Neural progenitor cell (in vitro differentiated cells): ENCODE measurements at places on chromosomes 1 and 21.
A peak's percentile ranks its signal among the peaks of the same experiment; 100 is the strongest.

DNA sequence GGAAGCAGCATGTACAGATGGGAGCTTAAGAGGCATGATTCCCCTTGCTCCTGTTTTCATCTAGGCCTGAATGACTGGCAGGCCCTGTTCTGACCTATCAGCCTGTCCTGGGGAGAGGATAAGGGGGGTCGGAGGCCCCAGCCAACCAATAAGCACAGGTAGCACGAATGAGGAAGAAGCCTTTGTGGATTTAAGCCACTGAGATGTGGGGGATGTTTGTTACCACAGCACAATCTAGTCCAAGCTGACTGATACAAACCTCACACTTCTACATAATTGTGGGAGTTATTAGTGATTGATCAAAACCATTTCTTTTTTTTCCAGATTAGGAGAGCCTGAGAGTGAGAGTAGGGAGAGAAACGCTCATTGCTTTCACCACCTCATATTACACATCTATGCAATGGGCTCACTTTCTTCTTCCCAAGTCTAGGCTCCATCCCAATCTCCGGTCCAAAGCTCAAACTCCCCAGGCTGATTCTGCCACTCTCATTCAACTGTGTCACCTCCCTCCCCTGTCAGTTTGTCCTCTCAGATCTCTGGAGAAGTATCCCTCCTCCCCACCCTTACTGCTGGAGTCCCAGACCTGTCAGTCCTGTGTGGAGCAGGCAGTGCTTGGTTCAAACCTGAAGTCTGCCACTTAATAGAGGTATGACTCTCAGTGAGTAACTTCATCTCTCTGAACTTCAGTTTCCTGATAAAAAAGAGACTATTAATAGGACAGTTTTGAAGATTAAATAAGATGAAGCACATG is 220.5 kb downstream of the PTPRU start:
- no peak overlapping the region for H3K4me3 ChIP-seq
- H3K4me1 ChIP-seq, result peaks cover 10% of the 10 kb centered on the region
- no peak overlapping the region for H3K27ac ChIP-seq
- no peaks in the 10 kb centered on the region for H3K27me3 ChIP-seq
- no peaks in the 10 kb centered on the region for H3K36me3 ChIP-seq

DNA sequence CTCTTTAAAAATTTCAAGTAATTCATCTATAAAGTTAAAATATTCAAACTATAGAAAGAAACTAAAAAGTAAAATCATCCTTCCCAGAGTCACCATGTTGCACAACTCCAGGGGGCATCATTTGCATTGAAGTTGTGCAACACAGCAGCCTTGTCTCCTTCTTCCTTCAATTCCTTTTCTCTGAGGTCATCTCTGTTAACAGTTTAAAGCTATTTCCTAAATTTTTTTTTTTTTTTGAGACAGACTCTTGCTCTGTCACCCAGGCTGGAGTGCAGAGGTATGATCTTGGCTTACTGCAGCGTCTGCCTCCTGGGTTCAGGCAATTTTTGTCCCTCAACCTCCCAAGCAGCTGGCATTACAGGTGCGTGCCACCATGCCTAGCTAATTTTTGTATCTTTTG is 7.1 kb downstream of the RHBG start:
- H3K4me1 ChIP-seq, result no peaks in the 10 kb centered on the region
- no peak overlapping the region for H3K27ac ChIP-seq
- H3K4me3 ChIP-seq, result no peak overlapping the region
- no peak for DNase-seq

DNA sequence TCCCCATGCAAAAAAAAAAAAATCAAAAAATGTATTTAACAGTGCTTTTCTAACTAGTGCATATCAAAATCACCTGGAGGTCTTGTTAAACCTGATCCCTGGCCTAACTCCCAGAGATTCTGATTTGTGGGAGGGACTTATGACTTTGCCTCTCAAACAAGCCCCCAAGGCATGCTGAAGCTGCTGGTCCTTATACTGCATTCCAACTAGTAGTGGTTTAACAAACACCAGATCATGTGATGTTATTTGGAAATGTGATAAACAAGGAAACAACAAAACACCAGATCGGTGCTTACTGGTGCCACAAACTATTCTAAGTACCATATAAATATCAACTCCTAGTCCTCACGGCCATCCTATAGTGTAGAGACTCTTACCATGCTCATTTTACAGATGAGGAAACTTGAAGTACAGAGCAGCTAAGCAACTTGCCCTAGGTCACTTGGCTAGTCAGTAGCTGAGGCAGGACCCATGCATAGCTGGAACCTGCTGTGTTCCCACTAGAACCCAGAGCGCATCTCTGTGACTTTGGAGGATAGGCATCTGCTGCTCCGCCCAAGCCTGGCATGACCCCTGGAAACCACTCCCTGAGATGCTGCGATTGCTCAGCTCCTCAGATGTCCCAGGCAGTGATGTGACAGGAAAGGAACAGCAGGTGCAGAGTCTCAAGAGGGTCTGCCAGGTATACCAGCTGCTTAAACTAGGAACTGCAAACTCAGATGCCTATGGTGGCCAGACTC is 38.1 kb downstream of the SOX13 start:
- no peak overlapping the region for H3K4me3 ChIP-seq
- no peak for DNase-seq
- H3K4me1 ChIP-seq, result peaks cover 20% of the 10 kb centered on the region
- no peak overlapping the region for H3K27ac ChIP-seq

DNA sequence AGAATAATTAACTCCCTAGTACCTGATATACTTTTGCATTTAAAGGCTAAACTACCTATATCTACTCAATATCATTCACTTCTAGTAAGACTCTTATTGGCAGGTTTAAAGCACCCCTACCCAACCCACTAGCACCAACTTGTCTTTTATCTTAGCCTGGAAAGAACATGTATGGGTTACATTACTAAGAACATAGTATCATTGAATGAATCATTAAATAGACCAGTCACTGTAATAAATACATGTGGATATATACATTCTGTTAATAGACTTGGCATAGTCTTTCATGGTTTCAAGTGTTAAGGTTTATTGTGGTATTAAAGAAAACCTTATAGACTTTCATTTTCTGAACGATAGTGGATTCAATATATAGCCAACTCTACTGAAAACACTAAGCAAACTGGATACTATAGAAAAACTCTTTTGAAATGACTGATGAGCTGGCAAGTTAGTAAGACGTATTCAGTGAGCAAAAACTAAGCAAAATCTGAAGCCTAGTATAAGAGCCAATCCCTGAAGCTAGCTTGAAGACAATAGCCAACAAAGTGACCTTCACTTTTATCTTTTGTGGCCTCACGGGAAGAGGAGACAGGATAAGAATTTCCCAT is 10.3 kb downstream of the HIVEP3 start:
- no peak overlapping the region for H3K4me3 ChIP-seq
- H3K27ac ChIP-seq, result no peak overlapping the region
- no peaks in the 10 kb centered on the region for H3K36me3 ChIP-seq
- DNase-seq, result no peak
- no peaks in the 10 kb centered on the region for H3K27me3 ChIP-seq

DNA sequence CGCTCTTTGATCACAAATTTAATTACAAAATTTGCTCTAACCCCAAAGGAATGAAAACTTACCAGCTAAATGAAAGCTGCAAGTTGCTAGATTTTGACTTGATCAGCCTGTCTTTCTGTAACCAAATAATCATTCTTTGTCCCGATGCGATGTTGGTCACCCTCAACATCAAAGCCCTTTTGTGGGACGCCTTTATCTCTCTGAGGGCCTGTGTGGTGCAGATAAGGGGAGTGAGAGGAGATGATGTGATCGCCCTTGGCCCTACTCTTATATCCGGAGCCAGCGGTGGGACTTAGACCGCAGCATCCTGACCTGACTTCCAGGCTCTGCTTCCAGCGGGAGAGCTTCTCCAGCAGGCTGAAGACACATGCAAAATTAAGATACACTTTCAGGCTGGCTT is 19.3 kb upstream of the UMODL1 start:
- no peaks in the 10 kb centered on the region for H3K27me3 ChIP-seq
- no peaks in the 10 kb centered on the region for H3K36me3 ChIP-seq
- no peaks in the 10 kb centered on the region for H3K4me1 ChIP-seq

DNA sequence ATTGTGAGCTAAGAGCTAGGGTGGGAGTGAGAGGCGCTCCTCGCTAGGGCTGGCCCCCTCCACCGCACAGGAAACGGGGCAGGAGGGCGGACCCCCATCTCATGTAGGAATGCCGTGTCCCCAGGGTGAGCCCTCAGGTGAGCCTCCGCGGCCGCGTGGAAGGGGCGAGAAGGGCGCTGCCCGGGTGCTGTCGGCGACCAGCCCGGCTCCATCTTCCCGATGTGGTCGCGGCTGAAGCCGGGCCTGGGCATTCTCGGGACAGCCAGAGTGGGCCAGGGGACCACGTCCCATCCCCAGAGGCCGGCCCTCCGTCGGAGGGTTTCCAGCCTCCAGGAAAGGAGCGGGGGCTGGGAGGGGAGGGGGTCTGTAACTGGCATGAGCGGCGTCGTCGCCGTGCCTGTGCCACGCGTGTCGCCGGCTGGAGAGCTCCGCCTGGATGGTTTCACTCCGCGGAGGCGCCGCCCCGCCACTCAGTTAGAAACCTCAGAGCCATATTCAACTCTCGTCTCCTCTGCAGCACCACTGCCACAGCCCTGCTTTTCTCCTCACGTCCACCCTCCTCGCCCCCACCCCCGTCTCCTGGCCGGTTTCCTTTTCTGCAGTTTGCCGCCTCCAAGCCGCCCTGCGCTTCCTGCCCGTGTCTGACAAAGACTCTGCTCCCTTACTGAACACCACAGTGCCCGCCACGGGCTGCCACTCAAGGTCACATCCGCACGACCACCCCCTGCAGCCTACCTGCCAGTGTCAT is at the start of gene TMEM269:
TMEM269 (plus strand) TSS at position 46 of the 748 bp plus-strand sequence. CDS start 4,903 bp downstream, outside the sequence.
- no peak within 1 kb of the TSS for H3K27ac ChIP-seq
- H3K4me1 ChIP-seq, result no peaks in the 10 kb centered on the region
- H3K27me3 ChIP-seq, result no peaks in the 10 kb centered on the region
- DNase-seq, result no peak

GRCh38 chr1:227914801-227915563 is 32.8 kb downstream of the WNT9A start:
- peaks cover 59% of the 10 kb centered on the region for H3K4me1 ChIP-seq
- no peaks in the 10 kb centered on the region for H3K27me3 ChIP-seq
- DNase-seq, result no peak
- H3K27ac ChIP-seq, result no peak overlapping the region
- H3K36me3 ChIP-seq, result no peaks in the 10 kb centered on the region

DNA sequence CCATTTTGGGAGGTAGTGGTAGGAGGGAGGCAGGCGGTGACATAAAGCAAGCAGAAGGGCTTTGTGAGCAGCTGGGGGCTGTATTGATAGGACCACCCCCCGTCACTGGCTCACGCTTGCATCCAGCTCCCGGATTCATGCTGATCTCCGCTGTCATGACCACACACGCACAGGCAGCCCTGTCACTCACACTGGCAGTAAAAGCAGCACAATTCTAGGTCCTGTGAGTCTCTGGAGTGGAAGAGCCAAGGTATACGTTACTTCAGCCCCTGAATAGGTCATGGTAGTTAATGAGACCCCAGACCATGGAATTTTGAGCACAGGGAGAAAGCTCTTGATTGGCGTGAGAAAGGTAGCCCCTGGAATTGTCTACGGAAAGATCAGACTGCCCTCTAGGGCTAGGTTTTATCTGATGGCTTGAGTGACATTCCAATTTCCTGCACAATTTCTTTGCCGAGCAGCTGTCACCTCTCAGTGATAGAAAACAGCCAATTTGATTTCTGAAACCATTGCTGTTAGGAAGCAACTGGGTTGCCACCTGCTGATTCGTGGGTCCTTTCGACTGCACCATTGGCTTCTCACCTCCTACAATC is 5.4 kb downstream of the OR2B11 start:
- H3K27ac ChIP-seq, result no peak overlapping the region
- H3K4me1 ChIP-seq, result no peaks in the 10 kb centered on the region
- no peak overlapping the region for H3K4me3 ChIP-seq
- H3K36me3 ChIP-seq, result no peaks in the 10 kb centered on the region
- peak; percentile 13 for DNase-seq
- no peaks in the 10 kb centered on the region for H3K27me3 ChIP-seq

- no peaks in the 10 kb centered on the region for H3K27me3 ChIP-seq
- no peaks in the 10 kb centered on the region for H3K36me3 ChIP-seq
- no peak for DNase-seq
- H3K27ac ChIP-seq, result no peak overlapping the region
Observed at GRCh38 chr1:30763651-30764248, 6.2 kb upstream of the LAPTM5 start.

DNA sequence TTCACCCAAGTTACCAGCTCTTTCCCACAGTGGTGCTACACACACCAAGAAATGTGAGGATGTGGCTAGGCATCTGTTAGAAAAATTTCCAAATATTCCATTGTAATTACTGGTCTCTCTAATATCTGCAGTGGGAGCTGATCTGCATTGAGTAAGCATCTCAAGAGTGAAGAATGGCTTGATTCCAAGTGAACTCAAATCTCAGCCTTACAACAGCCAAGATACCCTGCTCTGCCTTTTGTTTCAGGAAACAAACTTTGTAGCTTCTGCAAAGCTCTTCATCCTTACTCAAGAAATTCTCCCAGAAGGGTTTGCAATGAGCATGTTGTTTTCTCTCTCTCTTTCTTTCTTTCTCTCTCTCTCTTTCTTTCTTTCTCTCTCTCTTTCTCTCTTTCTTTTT is 181.1 kb downstream of the FCRL5 start:
- H3K4me3 ChIP-seq, result no peak overlapping the region
- no peak for DNase-seq
- H3K27ac ChIP-seq, result no peak overlapping the region

- H3K36me3 ChIP-seq, result no peaks in the 10 kb centered on the region
- no peaks in the 10 kb centered on the region for H3K27me3 ChIP-seq
- no peak overlapping the region for H3K4me3 ChIP-seq
- H3K4me1 ChIP-seq, result peaks cover 39% of the 10 kb centered on the region
- no peak for DNase-seq
- no peak overlapping the region for H3K27ac ChIP-seq
Observed at GRCh38 chr1:156100205-156100995, 14.1 kb upstream of the LMNA start.

DNA sequence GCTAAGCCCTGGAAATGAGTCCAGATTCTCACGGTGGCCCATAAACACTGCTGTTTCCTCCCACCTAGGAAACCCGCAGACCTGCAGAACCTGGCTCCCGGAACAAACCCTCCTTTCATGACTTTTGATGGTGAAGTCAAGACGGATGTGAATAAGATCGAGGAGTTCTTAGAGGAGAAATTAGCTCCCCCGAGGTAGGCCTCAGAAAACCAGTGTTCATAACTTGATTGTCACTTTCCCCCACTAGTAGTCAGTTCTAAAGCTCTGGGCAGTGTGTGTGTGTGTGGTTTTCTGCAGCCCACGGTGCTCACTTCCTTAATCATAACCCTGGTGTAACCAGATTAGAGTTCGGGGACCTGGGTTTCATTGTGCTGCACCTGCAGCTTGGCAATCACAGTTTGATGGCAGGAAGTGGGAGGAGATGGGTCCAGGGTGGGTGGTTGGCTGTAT is 39.1 kb downstream of the CLIC6 start:
- no peaks in the 10 kb centered on the region for H3K36me3 ChIP-seq
- DNase-seq, result no peak
- no peaks in the 10 kb centered on the region for H3K27me3 ChIP-seq
- no peak overlapping the region for H3K27ac ChIP-seq
- no peak overlapping the region for H3K4me3 ChIP-seq
